ENCODE measurements at places on chromosomes 12 and 14. TPM values are rescaled to one million over a fixed set of nuclear protein-coding genes. Genes with fewer than 3 reads are reported as not detected.

The CAND1 gene
- total RNA-seq = 113 TPM

The IRAK3 gene
- total RNA-seq = 32.2 TPM

The CCDC196 gene
- not detected for total RNA-seq

The BMP4 gene
- 28.5 TPM for total RNA-seq

The NAV3 gene
- total RNA-seq = 6.2 TPM

The CRACR2A gene
- total RNA-seq = 3.5 TPM

The KRT71 gene
- total RNA-seq = not detected

DNA sequence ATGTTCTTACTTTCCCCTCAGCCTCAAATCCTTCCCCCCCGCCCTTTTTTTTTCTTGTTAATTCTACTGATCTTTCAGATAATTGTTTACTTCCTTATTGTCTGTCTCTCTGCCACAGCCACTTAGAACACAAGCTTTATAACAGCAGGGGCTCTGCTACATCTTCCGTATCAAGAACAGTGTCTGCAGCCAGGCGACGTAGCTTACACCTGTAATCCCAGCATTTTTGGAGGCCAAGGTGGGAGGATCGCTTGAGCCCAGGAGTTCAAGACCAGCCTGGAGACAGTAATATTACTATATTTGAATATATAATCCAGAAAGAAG, 5.4 kb downstream of the SOS2 start:
- H3K4me1 ChIP-seq = no peaks in the 10 kb centered on the region
- no peaks in the 10 kb centered on the region for H3K36me3 ChIP-seq
- DNase-seq = no peak
- peak overlapping the region; percentile 8 for H3K27ac ChIP-seq
- no peaks in the 10 kb centered on the region for H3K27me3 ChIP-seq
- no peak overlapping the region for H3K4me3 ChIP-seq

- no peaks in the 10 kb centered on the region for H3K27me3 ChIP-seq
- H3K4me3 ChIP-seq = no peak overlapping the region
- DNase-seq = no peak
- no peaks in the 10 kb centered on the region for H3K36me3 ChIP-seq
- no peak overlapping the region for H3K27ac ChIP-seq
- no peaks in the 10 kb centered on the region for H3K4me1 ChIP-seq
Observed at GRCh38 chr14:91374879-91375702, 42.5 kb downstream of the CCDC88C start.

DNA sequence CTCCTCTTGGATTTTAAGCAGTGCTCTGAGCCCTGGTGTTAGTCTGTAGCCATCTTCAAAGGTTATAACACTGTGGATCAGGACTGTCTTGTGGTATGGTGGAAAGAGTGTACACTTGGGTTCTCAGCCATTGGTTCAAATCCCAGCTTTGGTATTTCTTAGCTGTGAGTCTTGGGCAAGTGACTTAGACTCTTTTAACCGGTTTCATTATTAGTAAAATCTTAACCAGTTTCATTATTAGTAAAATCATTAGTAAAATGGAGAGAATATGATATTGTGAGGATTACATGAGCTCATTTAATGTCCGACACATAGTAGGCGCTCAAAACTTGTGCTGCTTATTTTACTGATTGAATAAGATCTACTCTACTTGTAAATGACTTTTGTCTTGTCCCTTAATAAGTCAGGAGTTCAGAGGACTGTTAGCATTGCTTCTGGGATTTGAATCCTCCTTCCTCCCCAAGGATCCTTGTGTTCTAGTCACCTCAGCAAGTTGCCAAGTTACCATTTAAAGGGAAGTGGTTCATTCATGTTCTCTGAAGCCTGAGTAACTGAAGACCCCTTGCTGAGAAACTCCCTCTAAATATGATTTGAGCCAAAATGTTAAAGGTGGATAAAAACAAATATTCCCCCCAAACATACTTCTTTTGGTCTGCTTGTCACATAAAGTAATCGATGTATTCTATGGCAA, 12.4 kb downstream of the TTLL5 start:
- DNase-seq = no peak
- H3K4me3 ChIP-seq = no peak overlapping the region
- H3K27me3 ChIP-seq = no peaks in the 10 kb centered on the region
- H3K4me1 ChIP-seq = no peaks in the 10 kb centered on the region
- no peak overlapping the region for H3K27ac ChIP-seq

DNA sequence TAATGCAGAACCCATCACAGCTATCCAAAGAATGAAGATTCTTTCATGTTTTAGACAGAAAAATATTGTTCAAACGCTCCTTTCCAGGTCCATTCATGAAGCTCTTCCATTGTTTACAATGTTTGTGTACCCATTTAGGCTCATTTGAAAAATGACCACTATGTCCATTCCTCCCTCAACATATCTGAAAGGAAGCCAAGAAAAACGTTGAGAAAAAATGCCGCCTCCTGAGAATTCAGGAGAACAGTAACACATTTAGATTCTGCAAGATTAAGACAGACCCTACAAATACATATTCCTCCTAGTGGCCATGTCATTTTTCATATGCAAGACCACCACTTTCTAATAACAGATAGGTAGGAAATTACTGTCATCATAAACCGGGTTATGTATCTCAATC, 124.4 kb downstream of the SLC25A21 start:
- H3K27me3 ChIP-seq = no peaks in the 10 kb centered on the region
- no peak overlapping the region for H3K27ac ChIP-seq
- no peaks in the 10 kb centered on the region for H3K4me1 ChIP-seq
- H3K36me3 ChIP-seq = no peaks in the 10 kb centered on the region

- DNase-seq = no peak
- no peaks in the 10 kb centered on the region for H3K36me3 ChIP-seq
- no peak overlapping the region for H3K27ac ChIP-seq
- no peaks in the 10 kb centered on the region for H3K27me3 ChIP-seq
Observed at GRCh38 chr14:66403183-66403582, 83.0 kb upstream of the CCDC196 start.

- no peak overlapping the region for H3K27ac ChIP-seq
- no peak overlapping the region for H3K4me3 ChIP-seq
- peaks cover 5% of the 10 kb centered on the region for H3K36me3 ChIP-seq
- H3K27me3 ChIP-seq = no peaks in the 10 kb centered on the region
- H3K4me1 ChIP-seq = no peaks in the 10 kb centered on the region
Observed at GRCh38 chr14:75090353-75090752, 20.9 kb downstream of the ZC2HC1C start.

GRCh38 chr14:50605766-50606165, 45.8 kb downstream of the ATL1 start:
- H3K27ac ChIP-seq = no peak overlapping the region
- H3K27me3 ChIP-seq = no peaks in the 10 kb centered on the region
- no peak for DNase-seq

DNA sequence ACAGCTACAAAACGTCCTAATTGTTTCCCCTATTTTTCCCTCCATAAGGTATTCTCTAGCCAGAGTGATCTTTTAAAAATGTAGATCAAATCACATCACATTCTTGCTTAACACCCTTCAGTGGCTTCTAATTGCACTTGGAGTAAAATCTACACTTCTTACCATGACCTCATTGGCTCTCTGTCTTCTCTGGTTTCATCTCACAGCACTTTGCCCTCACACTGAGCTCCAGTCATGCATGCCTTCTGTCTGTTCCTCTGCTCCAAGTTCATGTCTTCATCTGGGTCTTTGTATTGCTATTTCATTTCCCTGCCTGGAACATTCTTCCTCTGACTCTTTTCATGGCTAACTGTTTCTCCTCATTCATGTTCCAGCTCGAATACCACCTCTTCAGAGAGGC, 220.4 kb upstream of the GARIN6 start:
- no peaks in the 10 kb centered on the region for H3K27me3 ChIP-seq
- no peaks in the 10 kb centered on the region for H3K4me1 ChIP-seq
- peaks cover 3% of the 10 kb centered on the region for H3K36me3 ChIP-seq
- H3K4me3 ChIP-seq = no peak overlapping the region
- no peak overlapping the region for H3K27ac ChIP-seq

DNA sequence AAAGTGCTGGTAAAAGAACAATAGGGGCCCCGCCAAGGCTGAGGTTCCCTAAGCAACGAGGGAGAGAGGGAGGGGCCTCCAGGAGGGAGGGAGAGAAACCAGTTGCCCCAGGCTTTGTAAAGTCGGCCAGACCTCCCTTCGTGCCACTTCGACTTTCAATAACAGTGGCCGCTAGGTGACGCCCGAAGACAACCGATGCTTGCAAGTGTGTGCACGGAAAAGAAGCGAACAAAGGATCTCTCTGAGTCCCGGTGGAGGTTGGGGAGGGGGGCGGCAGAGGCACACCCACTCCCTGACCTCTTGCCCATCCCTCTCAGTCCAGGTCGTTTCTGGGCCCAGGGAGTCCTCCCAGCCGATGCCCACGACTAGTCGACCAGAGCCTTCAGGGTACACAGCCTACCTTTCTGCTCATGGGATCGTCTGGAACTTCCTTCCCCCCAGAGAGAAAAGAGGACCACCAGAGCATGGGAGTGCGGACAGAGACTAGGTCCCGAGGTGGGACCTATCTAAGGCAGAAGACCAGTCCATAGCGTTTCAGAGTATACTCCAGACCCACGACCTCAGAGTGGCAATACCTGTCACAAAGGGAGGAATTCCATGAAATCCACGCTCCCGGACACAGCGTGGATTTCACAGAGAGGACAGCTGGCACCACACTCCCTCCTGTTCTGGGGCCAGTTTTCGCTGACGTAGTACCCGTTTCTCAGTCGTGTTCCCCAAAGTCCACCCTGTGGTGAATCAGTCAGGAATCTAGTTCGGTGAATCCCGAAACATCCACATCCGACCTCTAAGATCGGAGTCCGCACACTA, 262.7 kb upstream of the ALG10B start:
- no peak for DNase-seq
- H3K4me3 ChIP-seq = no peak overlapping the region
- no peaks in the 10 kb centered on the region for H3K4me1 ChIP-seq
- H3K27me3 ChIP-seq = no peaks in the 10 kb centered on the region

DNA sequence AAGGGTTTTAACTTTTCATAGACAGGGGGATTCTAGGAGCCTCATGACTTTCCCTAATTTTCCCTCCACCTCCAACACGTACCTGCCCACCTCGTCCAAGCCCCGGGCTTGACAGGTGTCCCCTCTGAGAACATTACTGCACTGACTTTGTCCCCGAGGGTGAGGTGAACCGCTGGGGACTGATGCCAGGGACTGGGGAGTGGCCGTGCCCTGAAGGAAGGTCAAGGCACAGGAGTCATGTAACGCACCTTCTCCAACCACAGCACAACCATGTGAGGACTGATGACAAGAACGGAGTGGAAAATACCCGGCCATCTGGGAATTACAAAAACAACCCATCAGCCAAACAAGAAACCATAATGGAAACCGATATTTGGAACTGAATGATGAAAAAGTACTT, 214.7 kb upstream of the C14orf180 start:
- DNase-seq = peak; percentile 41
- no peaks in the 10 kb centered on the region for H3K36me3 ChIP-seq
- no peak overlapping the region for H3K27ac ChIP-seq
- H3K4me1 ChIP-seq = no peaks in the 10 kb centered on the region
- H3K27me3 ChIP-seq = no peaks in the 10 kb centered on the region

DNA sequence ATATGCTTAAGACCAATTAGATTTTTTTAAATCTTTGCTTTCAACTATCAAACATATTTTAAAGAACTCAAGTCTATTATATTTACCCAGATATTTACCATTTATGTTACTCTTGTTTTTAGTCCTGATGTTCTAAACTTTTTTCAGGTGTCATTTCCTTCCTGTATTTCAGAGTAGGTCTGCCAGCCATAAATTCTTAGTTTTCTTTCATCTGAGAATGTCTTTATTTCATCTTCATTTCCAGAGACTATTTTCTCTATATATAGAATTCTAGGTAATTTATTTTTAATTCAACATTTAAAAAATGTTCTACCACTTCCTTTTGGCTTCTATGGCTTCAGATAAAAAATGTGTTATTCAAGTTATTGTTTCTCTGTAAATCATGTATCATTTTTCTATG, 218.2 kb upstream of the AMIGO2 start:
- H3K4me1 ChIP-seq = no peaks in the 10 kb centered on the region
- H3K27me3 ChIP-seq = no peaks in the 10 kb centered on the region
- H3K27ac ChIP-seq = no peak overlapping the region
- H3K36me3 ChIP-seq = no peaks in the 10 kb centered on the region
- DNase-seq = no peak
- no peak overlapping the region for H3K4me3 ChIP-seq

DNA sequence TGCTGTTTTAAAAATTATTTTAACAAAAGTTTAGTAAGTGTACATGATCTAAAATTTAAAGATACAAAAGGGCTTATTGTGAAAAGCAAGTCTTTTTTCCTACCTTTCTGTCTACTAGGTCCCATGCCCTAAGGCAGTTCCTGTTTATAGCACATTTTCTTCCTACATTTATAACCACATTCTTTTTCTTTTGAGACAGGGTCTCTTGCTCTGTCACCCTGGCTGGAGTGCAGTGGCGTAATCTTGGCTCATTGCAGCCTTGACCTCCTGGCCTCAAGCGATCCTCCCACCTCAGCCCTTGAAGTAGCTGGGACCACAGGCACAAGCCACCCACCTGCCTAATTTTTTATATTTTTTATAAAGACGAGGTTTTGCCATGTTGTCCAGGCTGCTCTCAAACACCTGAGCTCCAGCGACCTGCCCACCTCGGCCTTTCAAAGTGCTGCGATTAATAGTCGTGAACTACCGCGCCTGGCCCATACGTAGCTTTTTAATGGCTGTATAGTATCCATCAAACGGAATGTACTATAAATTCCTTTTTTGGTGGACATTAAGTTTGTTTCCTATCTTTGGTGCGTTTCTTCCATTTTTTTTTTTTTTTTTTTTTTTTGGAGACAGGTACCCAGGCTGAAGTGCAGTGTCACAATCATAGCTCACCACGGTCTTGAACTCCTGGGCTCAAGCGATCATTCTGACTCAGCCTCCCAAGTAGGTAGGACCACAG, 20.9 kb downstream of the FRS2 start:
- peaks cover 3% of the 10 kb centered on the region for H3K36me3 ChIP-seq
- no peaks in the 10 kb centered on the region for H3K27me3 ChIP-seq
- no peak overlapping the region for H3K4me3 ChIP-seq
- H3K4me1 ChIP-seq = no peaks in the 10 kb centered on the region

DNA sequence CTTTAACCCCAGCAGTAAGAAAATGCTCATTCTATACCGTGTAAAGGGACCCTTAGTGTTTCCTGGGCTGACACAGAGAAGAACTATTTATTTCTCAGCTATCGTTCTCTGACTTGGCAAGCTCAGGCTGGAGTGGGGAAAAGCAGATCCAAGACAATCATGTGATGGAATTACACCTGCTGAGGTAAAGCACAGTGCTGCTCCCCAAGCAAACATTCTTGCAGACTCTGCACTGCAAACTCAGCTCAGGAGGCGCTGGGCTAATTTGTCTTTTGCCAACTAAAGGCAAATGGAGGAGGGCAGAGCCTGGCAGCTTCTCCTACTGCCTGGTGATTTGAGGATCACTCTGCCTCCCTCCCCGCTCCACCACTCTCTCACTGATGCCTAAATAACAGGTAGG, 57.8 kb upstream of the FUT8 start:
- no peaks in the 10 kb centered on the region for H3K36me3 ChIP-seq
- no peak overlapping the region for H3K27ac ChIP-seq
- H3K4me1 ChIP-seq = no peaks in the 10 kb centered on the region
- H3K4me3 ChIP-seq = no peak overlapping the region
- no peak for DNase-seq

DNA sequence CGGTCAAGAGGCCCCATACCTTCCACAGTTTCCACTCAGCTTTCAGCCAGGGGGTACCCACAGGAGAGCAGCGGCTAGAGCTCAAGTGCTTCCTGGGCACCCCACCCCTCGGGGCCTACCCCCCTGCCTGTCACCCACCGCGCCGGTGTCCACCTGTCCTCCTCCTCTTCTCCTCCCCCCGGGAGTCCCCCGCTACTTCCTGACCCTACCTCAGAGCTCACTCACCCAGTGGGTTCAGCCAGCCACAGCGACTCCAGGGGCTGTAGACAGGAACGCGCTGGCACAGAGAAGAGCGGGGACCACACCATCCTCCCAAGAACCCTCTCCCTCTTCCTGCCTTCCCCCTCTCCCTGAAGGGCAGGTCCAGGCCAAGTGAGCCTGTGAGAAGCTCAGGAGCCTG, 123.0 kb downstream of the ESRRB start:
- no peaks in the 10 kb centered on the region for H3K36me3 ChIP-seq
- no peaks in the 10 kb centered on the region for H3K27me3 ChIP-seq
- peak; percentile 39 for DNase-seq
- no peak overlapping the region for H3K4me3 ChIP-seq
- H3K4me1 ChIP-seq = no peaks in the 10 kb centered on the region
- no peak overlapping the region for H3K27ac ChIP-seq

Measured in aorta (tissue), 5 donors.